ENCODE measurements at places on chromosomes 6 and 20.

DNA sequence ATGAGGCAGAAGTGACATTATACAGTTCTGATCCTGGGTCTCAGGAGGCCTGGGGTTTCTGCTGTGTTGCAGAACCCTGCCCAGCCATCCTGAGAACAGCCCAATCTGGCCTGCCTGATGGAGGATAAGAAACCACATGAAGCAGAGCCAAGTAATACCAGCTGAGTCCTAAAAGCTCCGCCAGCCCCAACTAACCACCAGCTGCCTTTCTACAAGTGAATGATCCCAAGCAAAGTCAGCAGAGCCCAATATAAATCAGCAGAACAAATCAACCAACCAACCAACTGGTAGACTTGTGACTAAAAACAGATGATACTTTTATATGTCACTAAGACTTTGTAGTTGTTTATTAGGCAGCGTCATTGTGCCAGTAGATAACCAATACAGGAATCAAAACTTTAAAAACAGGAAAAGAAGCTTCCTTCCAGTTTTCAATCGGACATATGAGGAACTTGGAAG is 52.1 kb downstream of the SNX5 start:
- no peak for DNase-seq

DNA sequence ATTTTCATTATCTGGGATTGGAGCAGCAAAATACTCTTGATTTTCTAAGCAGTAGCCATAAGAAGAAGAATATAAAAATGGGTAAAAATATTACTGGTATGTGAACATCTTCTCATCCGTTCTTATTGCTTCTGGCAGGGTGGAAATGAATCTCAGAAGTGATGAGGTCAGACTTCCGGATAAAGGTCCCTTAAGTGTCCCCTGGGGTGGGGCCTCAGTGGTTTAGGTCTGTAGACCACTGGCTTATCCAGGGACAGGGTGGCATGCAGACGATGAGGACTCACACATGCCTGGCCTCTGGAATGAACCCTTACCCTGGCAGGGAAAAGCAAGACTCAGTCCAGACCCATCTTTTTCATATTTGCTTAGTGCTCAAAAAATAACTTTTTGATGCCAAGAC is 143.3 kb downstream of the UST start:
- no peak for DNase-seq

DNA sequence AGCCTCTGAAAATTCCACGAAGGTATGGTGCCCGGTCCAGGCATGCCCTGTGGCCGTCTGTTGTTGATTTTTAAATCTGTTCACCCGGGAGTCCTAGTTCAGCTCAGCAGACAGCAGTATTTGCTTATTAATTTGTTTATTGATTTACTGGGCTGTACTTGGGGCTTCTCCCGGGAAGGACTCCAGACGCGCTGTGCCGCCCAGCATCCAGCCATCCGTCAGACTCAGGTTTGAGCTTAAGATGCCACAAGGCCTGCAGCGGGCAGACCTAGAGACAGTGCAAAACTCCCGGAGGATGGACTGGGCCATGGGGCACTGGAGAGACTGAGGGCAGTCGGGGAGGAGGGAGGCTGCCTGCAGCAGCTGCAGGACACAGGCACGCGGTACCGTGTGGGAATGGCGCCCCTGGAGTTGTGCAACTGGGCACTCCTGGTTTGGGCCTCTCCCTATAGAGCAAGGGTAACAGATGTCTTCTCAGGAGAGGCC is 17.3 kb upstream of the CCDC167 start:
- no peak for DNase-seq

DNA sequence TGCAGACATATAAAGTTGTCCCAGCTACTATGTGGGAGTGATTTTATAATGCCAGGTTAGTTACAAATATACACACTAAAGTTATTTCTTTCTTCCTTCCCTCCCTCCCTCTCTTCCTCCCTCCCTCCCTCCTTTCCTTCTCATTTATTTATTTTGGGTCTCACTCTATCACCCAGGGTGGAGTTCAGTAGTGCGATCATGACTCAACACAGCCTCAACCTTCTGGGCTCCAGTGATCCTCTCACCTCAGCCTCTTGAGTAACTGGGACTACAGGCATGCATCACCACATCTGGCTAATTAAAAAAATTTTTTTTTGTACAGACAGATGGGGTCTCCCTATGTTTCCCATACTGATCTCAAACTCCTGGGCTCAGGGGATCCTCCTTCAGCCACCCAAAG is 59.2 kb downstream of the PHF20 start:
- no peak for DNase-seq

DNA sequence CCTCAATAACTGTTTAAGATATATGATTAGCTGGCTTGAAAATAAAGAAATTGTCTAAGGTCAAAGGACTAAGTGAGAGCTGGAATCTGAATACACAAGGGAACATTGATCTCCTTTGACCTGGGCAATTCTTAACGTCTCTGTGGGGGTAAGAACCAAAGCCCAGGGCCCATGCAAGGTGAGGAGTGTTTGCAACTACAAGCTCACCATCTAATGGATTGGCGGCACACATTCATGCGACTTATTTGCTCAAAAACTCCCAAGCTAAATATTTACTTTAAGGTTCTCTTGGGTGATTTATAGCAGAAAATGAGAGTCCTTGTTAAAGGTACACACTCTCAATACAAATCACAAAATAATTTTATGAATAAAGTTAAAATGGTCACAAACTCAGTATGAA is 392.0 kb upstream of the FLRT3 start:
- DNase-seq: no peak

DNA sequence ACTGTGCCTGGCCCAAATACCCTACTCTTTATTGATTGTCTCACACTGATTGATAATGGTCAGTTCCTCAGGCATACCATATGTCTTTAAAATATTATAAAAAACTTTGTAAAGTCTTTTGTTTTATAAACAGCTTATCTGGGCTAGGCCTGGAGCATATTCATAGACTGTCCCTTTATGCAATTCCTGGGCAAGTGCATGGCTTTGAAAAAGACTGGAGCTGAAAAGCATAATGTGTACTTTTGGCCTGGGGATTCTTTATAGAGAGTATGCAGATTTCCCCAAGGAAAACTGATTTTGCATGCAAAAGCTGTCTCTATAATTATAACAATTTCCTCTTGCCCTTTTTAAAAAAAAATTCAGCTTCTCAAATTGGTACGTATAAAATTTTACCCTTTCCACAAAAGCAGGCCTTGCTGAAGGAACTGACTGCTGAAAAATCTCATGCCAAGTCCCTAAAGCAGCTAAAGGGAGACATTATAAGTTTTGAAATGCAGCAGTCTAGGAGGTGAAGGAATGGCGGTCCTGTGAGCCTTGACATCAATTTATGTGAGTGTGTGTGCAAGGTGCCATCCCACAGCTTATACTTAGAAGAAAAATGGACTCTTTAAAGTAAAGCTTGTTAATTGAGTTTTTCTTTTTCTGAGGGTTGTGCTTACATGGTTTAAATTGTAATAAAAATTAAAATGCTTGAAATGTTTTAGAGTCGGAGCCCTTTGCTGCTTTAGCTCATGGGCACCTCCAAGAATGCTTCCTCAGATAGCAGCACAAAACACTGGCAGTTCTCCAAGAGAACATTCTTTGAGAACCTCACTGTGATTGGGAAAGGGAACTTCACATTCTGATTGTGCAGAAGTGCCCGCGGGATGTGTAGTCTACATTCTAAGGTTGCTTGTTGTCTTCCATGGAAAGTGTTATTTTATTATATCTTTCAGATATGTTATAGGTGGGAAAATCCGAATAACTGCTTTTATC is 43.9 kb downstream of the PLCB4 start:
- no peak for DNase-seq

DNA sequence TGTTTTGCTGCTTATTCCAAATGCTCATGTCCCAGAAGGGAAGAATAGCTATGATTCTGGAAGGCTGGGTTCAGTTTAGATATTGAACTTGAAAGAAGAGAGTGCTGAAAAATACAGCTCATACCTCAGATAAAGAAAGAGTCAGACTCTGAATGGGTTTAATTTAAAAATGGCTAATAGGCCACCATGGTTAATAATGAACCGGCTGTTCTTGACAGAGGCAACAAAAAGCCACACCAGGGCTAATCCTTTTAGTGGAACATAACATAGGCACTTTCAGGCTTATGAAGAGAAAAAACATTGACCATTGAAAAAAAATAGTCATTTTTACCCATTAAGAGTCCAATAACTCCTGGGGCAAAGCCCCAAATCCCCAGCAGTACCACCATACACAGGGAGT is 59.4 kb downstream of the TNFRSF21 start:
- DNase-seq: no peak

- DNase-seq: no peak
Observed at GRCh38 chr6:25050356-25050755, 114.6 kb upstream of the RIPOR2 start.

- no peak for DNase-seq
Observed at GRCh38 chr6:33996120-33996475, 149.8 kb downstream of the GRM4 start.

DNA sequence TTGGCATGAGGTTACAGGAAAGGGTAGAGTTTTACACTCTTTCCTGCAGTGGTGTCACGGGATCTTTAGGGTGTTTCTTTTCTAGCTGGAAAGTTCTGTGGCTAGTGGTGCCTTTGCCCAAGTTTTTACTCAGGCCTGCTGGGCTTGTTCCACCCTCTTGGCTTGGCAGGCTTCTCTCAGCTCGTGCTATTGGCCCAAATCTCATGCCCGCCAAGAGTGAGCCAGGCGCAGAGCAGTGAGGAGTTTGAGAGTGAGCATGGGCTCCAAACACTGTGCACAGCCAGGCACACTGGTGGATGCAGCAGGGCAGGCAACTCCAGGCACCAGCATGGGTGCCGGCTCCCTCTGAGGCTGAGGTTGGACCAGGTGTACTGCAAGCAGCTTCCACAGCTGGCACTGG is 206.5 kb downstream of the SAMD5 start:
- DNase-seq: no peak

DNA sequence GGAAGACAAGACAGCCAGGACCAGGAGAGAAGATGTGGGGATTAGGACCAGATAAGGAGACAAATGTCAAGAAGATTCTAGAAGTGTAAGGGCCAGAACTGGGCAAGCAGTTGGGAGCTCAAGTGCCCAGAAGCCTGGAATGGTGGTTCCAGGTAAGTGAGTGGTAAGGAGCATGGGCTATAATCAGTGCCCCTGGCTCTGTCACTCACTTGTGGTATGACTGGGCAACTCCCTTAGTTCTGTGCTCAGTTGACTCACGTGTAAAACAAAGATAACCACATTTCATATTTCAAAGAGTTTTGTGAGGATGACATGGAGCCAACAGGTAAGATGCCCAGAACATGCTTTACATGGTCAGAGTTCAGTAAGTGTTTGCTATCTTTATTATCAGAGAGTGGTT is 11.2 kb downstream of the CCDC167 start:
- no peak for DNase-seq

GRCh38 chr6:3186974-3187382 is 29.6 kb upstream of the TUBB2A start:
- DNase-seq: no peak

- no peak for DNase-seq
Observed at GRCh38 chr6:169205176-169206160, 48.2 kb downstream of the THBS2 start.

- DNase-seq: no peak
Observed at GRCh38 chr20:36815454-36816091, 42.0 kb upstream of the DSN1 start.

- no peak for DNase-seq
Observed at GRCh38 chr6:155311086-155311485, 3.2 kb downstream of the TFB1M start.

DNA sequence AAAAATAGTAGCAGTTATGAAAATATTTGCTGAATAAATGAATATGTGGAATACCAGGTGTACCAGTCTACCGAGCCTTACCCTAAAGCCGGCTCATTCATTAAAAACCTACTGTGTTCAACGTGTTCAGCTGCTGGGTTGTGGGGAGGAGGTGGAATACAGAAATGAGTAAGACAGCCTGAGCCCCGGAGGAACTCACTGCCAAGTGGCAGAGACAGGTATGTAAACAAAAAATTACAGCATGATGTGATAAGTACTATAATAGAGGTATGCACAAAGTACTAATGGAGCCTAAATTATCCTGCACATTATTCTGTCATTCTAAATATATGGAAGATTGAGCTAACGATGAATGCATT is 6.8 kb upstream of the ADTRP start:
- no peak for DNase-seq

GRCh38 chr6:140043357-140043756 is 668.9 kb upstream of the CITED2 start:
- DNase-seq: no peak

DNA sequence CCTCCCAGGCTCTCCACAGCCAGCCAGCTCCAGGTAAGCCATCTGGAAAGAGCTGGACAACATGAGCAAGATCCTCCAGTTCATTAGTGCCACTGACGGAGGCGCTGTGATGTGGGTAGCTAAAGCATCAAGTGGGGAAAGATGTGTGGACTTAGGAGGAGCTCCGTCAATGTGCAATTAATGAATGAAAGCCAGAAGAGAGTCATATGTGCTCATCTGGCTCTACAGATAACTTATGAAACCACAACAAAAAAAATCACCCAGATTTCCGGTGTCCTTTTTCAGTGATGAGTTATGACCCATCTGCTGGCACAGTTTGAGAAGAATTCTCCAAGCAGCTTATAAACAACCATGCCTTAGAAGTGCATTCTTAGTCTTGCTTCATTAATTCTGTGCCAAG is 311.7 kb upstream of the PLCB4 start:
- DNase-seq: no peak

DNA sequence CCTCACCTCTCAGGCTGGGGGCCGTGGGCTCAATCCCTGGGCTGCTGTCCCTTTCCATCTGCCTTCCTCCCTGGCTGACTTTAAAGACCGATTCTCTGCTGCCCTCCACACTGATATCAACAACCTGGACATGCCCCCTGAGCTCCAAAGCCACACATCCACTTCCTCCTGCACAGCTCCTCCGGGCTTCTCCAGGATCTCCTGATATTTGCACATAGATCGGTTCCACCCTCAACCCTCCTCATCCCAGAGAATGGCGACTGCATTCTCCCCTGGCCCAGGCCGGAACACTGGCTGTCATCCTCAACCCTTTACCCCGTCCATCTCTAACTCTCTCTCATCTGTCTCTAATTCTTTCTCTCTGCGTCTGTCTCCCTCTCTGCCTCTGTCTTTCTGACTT is 21.0 kb upstream of the NOL4L start:
- DNase-seq: no peak

GRCh38 chr20:46936415-46937156 is 41.9 kb downstream of the EYA2 start:
- DNase-seq: no peak
